Activated CD4-positive, CD25-positive, alpha-beta regulatory T cell (primary cell): ENCODE measurements at places on chromosomes 1 and 21.

- no peak for DNase-seq
Measured at GRCh38 chr1:108182959-108183700, 17.0 kb downstream of the SLC25A24 start.

DNA sequence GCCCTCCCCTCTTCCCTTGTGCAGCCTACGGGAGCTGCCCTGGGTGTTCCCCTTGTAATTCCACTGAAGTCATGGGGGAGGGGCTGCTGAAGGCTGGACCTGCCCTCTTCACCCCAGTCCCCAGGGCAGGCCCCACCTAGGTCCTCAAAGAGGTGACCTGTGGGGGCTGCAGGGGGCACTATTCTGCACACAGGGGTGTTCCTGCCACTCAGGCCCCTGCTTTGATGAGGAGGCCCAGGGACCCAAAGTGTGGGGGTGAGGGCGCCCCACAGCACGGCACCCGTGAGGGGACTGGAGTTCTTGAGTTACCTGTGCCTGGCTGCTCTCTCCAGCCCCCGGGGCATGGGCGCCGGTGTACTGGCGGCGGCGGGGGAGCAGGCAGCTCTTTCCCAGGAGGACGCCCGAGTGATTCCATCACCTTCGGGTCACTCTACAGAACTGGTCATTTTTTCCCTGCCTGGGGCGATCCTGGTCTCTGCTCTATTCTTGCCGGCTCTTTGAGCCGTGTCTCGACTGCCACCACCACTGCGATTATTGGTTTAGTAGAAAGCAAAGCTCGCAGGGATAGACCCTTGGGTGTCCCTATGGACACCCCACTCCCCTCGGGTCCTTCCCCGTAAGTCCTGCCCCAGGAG is 6.9 kb upstream of the PRDM16 start:
- no peak for DNase-seq

DNA sequence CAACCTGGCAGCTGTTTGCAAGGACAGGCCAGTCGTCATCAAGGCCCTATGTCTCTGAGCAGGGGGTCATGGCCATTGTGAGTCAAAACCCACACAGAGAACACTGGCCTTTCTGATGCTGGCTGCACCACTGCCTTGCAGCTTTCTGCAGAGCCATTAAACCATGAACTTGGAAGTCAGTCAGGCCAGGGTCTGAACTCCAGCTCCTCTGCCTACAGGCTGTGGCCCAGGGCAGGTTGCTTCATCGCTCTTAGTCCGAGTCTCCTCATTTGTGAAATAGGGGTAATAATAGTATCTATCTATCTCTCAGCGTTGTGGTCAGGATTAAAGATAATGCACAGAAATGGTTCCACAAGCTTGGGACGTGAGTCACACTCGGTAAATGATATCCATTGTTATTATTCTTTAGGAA is 35.8 kb upstream of the HIVEP3 start:
- no peak for DNase-seq

DNA sequence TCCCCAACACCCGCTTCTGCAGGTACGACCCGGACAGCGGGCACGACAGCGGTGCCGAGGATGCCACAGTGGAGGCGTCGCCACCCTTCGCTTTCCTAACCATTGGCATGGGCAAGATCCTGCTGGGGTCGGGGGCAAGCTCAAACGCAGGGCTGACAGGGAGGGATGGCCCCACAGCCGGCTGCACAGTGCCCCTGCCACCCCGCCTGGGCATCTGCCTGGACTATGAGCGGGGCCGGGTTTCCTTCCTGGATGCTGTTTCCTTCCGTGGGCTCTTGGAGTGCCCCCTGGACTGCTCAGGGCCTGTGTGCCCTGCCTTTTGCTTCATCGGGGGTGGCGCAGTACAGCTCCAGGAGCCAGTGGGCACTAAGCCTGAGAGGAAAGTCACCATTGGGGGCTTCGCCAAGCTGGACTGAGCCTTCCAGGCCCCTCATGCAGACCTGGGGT is 10.1 kb downstream of the TRIM46 start:
- DNase-seq, result no peak

GRCh38 chr1:93347334-93347899 is 1.7 kb downstream of the DR1 start:
- DNase-seq, result no peak

DNA sequence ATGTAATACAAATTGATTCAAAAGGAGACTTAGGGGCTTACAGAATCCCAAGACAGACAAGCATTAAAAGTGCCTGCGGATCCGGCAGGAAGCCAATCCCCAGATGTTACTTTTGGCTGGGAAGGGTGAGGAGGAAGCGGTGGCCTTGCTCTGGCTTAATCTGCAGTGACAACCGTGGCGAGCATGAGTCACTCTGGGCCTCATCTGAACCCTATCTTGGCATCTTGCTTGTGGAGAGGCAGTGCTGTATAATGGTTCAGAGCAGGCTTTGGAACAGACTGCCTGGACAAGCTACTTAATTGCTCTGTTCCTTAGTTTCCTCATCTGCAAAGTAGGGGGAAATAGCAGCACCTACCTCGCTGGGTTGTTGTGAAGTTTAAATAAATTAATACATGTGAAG is 74.1 kb downstream of the XCL2 start:
- DNase-seq, result no peak

DNA sequence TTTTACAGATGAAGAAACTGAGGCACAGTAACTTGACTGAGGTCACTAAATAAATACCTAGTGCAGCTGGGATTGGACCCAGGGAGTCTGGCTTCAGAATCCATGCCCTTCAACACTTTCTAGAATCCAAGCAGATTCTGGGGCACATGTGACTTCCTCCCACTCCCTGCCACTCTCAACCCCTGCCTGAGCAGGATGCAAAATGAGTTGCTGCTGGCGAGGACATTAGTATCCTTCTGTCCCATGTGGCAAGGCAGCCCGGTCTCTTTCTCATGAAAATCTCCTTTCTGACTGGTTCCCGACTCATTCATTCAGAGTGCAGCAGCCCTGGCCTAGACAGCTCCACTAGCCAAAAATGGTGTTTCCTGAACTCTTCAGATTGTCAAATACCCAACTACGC is 28.4 kb downstream of the TNNT2 start:
- DNase-seq, result no peak

DNA sequence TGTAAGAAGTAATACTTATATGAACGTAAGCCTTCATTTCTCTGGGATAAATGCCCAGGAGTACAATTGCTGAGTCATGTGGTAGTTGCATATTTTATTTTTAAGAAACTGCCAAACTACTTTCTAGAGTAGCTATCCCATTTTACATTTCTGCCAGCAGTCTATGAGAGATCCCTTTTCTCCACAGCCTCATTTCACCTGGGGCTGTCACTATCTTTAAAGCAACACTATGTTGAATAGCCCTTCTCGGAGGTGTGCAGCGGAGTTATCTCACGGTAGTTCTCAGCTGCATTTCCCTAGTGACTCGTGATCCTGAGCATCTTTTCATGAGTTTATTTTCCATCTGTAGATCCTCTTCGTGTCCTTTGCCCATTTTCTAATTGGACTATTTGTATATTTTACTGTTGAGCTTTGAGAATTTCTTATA is 93.4 kb downstream of the ADARB1 start:
- DNase-seq, result no peak

GRCh38 chr1:231016966-231017365 is 23.1 kb downstream of the FAM89A start:
- no peak for DNase-seq

- DNase-seq, result no peak
Measured at GRCh38 chr1:211332830-211333229, 6.2 kb downstream of the TRAF5 start.

- DNase-seq, result no peak
Measured at GRCh38 chr1:9881838-9882249, 28.2 kb downstream of the CTNNBIP1 start.

GRCh38 chr1:66283622-66284041 is 250.3 kb upstream of the SGIP1 start:
- DNase-seq, result no peak

- no peak for DNase-seq
Measured at GRCh38 chr1:26057189-26057588, 10.2 kb downstream of the TRIM63 start.

DNA sequence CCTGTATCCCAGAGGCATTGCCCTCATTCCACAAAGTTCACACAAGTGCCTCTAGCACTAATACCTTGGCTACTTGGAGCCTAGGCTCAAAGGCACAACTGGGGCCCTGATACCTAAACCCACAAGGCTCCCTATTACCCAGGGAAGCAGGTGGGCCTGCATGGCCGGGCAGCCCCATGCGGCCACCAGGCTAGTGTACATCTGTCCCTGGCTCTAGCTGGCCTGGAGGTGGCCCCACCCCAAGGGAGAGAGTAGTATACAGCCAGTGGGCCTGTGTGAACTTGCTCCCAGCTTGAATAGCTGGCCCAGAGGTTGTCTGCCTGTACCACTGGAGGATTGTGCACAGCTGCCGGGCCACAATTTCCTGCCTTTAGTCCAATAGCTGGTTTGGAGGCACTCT is 52.2 kb downstream of the USP25 start:
- DNase-seq, result no peak

DNA sequence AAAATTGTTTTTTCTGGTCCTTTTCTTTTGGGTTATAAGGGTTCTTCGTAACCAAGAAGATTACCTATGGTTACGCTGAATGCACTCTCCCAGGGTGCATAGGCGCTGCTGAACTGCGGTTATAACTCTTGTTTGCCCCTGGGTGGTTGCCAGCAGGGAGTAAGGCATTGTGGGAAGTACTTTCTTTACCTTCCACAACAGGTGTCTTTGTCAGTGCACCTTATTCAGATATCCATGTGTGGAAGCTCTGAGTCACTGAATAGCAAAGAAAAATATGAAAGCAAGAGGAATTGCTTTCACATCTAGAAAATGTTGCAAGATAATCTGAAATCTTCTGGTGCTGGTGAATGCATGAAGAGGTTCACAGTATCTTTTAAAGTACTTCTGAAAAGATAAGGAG is 124.4 kb upstream of the CACYBP start:
- no peak for DNase-seq

DNA sequence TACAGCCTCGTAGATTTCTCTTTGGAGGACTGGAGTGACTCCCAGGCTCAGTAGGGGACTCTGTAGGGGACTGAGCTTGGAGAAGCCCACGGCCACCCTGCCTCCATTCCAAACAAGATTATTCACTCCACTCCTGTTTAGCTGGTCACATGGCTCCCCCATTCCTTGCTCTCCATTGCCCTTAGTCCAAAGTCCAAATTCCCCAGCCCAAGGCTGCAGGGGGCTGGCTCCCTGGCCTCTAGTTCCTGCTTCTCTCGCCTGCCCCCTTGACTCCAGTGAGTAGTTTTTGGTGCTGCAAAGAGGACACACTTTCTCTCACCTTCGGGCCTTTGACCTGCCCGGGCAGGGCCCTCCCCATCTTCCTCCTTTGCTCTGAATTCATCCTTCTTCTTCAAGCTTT is 403.3 kb downstream of the KIF26B start:
- DNase-seq, result no peak

GRCh38 chr1:54553602-54554313 is 5.7 kb downstream of the ACOT11 start:
- no peak for DNase-seq

GRCh38 chr1:40664791-40665190 is 691 bp downstream of the RIMS3 start:
- DNase-seq, result no peak

- DNase-seq, result no peak
Measured at GRCh38 chr1:4796161-4797015, 142.0 kb downstream of the AJAP1 start.

DNA sequence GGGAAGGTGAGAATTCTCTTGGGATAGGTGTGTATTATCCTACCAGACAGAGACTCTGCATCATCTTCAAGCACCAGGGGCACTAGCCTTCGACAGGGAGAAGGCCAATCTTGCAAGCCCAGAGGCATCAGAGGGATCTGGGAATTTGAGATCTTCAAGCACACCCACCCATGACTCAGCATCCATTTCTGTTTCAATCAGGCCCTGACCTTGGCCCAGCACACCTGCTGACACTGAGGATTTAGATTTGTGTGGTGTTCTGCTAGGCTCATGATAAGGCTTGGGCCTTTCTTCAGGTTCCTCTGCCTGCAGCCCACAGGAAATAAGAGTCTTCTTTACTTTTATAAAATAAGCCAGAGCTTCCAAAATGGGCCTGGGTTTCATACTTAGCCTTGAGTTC is 6.6 kb upstream of the PCP4 start:
- DNase-seq, result no peak

DNA sequence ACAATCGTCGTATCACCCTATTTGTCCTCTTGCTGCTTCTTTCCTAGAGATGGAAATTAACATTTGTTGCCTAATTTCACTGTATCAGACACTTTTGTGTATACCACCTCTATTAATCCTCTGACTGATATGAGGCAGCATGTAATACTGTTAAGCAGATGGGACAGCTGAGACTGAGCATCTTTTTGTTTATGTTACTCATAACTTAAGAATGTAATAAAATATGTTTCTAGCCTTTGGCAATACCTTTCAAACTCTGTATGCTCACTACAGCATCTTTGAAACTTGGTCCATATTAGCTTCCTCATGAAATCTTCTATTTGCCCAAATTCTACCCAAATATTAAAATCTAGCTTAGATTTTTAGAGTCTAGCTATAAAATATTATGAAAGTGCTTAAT is 2.3 kb downstream of the OR14K1 start:
- DNase-seq, result no peak
